ENCODE measurements at places on chromosomes 4 and X.

GRCh38 chr4:2332201-2332975 is 70.5 kb upstream of the MXD4 start:
- DNase-seq: no peak

DNA sequence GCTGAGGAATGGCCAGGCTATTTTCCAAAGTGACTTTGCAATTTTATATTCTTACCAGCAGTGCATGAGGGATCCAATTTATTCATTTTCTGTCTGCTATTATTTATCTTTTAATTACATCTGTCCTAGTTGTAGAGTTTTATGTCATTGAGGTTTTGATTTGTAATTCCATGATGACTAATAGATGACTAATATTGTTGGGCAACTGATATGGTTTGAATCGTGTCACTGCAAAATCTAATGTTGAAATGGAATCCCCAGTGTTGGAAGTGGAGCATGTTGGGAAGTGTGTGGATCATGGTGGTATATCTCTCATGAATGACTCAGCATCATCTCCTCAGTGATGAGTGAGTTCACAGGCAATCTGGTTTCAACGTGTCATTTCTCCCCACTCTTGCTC is 201.5 kb downstream of the TBX22 start:
- peak; percentile 78 for DNase-seq

DNA sequence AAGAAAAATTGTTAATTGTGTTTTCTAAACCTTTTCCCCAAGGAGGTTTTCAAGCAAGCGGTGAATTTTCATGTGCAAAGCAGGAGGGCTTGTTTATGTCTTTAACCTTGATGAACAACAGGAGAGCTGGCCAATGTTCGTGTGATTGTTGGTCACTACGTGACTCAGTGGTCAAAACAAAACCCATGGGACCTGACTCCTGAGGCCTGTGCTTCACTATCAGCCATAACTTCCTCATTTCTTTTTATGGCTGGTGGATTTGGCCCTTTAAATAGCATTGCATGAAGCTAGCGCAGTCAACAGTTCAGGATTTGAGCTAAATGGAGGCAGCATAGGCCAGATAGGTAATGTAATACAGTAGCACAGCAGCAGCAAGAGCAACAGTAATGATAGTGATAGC is 80.5 kb downstream of the MID1IP1 start:
- peak; percentile 78 for DNase-seq

DNA sequence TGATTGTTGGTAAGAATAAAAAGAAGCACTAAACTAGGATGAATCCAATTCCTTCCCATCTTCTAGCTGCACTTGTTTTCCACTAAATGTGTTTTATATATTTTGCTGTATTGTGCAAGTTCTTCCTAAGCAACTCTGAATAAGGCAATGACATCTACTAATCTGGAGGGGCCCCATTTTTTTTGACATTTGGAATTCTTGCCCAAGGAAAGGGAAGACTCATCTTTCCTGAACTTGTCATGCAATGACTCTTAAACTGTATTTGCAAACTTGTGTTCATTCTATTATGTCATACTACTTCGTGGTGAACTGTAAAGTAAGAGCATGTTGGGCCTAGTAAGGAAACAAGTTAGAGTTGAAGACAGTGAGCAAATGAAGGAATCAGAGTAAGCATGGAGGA is 45.9 kb downstream of the FREM3 start:
- peak; percentile 14 for DNase-seq

DNA sequence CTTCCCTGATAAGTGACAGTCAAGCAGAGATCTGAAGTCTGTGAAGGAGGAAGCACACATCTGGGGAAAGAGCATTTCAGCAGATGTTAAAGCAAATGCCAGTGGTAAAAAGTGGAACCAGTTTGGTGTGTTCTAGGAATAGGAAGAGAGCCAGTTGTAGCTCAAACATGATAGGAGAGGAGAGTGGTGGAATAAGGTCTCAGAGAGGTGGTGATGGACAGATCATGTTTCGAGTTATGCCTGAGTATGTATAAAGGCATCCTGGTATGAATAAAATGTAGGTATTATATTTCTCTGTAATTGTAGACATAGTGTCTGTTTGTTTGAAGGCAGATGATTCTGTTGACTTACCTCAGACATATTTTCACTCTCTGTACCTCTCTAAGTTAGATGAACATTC is 89.1 kb downstream of the LARP7 start:
- no peak for DNase-seq

DNA sequence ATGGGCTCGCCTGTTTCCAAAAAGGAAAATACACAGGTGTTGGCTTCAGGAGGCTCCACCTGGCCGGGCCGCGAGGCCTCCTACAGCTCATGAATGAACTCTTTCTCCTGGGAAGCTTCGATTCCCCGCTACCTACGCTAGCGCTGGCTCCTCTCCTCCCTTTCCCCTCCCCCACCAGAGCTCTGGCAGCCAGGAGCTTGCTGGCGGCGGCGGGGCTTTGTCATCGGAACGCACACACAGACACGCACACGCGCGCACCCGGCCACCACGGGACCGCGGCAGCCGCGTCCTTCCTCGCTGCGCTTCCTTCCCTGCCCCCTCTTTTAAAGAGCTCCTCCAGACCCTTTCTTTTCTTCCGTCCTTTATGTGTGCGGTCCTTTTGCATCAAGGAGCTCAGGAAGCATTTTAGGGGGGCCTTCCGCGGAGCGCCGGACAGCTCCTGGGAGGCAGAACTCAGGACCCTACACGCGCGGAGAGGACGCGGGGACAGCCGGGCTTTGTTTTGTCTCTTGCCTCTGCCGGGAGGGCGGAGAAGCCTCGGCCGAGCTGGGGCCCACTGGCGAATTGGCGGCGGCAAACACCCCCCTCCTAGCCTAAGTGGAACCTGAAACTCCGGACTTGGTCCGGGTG is 70.2 kb upstream of the BCOR start:
- no peak for DNase-seq

DNA sequence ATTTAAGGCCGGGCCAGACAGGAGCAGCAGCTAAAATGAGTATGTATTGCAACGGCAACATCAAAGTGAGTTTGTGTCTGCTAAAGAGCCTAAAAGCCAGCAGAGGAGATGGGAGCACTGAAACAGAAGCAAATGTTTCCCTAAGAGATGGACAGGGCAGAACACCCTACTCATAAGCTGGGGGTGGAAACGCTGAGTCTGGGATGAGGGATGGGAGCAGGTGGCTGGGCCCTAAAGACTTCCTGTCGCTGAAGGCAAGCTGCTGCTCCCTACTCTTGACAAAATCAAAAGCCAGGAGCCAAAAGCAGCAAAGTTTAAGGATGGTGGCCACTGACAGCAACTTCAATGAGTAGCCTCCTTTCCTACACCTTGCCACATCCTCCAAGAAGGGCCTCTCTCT is 40.6 kb upstream of the NAP1L5 start:
- no peak for DNase-seq

DNA sequence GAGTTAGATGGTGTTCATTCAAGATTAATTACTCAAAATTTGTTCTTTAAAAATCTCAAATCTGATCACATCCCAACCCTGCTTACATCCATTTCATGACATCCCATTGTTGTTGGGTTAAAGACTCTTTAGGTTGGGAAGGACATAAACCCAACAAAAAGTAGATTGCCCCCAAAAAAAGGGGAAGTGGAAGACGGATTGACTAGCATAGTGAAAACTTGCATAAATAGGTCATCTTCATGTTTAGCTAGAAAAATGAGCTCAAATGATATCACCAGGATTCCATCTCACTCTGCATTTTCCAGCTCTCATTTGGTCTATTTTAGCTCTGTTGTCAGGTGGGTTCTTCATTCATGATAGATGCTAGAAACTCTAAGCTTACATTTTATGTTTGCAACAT is 18.5 kb upstream of the TET2 start:
- DNase-seq: no peak

- DNase-seq: peak; percentile 26
Observed at GRCh38 chr4:57342411-57342810, 232.2 kb upstream of the IGFBP7 start.

DNA sequence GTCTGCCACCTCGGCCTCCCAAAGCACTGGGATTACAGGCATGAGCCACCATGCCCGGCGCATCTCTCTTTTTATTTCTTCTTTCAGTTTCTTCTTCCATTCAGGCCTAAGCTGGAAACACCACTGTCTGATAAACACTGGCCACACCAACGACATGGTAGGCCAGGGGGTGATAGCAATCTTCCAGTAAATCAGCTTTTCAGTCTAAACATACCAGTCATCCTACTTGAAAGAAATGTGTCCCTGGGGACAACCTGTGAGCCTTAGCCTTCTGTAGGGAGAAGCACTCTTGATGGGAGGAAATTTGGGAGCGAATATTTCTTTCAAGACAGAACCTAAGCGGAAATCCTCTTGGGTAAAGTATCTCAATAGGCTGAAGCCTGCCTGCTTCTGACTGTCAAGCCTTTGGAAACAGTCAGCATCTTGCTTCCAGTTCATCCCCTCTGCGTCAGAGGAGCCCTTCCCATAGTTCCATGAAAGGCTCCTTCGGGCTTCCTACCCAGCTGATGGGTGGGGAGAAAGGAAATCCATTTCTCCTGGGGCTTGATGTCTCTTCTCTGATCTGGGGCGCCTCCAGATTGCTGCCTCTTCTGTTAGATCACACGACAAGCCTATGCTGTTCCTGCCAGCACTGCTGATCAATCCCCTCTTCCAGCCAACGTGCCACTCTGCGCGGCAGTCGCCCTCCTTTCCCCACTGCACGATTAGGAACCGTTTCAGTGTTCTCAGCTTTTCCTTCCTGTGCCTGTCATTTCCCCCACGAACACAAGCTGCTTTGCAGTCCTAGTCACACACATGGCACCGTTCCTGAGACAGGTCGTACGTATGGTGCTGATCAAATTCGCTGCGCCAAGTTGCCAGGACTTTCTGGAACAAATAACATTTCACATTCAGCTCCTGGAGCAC is 49.5 kb upstream of the CBR4 start:
- peak; percentile 75 for DNase-seq

DNA sequence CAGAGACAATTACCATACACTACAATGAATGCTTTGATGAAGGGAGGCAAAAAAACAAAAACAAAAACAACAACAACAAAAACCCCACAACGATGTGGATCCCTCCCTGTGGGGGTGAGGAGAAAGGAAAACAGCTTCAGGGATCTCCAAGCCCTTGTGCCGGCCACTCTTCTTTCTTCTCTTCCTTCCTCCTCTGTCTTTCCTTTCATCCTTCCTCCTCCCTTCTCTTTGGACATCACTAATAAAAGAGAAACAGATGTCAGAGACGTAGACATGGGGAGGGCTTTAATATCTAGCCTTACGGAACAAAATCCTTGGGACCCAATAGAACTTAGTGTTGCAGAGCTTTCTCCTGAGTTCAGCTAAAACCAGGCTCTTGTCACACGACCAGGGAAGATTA is 18.8 kb upstream of the STX18 start:
- DNase-seq: no peak

DNA sequence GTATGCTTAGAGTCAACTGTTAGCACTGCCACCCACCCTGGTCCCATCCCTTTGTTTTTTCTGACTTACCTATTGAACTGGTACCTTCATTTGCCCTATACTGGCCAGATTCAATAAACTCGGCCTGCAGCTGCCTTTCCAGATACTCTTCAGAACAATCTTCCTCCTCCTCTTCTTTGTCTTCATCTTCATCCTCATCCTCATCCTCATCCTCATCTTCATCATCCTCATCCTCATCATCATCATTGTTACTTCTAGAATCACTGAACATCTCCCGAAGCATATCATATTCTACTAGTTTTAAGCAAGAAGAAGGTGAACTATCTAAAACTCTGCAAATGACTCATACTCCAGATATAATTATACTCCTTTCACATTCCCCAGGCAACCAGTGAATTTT is 14.9 kb downstream of the TAF7L start:
- DNase-seq: no peak

- DNase-seq: no peak
Observed at GRCh38 chr4:59971952-59972351, 1228.2 kb upstream of the ADGRL3 start.

DNA sequence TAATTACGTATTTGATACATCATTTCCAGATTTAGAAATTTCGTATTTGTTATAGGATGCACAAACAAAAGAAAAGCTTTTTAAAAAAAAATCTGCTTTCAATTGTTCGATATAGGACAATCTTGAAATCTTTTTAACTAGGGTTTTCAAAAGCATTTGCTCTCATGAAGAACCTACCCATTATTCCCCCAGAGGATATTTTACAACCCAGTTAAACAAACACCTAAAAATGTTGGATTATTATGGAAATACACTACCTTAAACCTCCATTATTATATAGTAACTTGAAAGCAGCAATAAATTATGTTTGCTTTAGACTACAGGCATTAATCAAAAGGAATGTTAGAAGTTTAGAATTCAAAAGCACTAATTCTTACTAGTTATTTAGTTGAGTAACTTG is 110.5 kb downstream of the PTPN13 start:
- no peak for DNase-seq

Data from fibroblast of mammary gland (primary cell).